ENCODE measurements at places on chromosomes 3 and 15. TPM values are rescaled to one million over a fixed set of nuclear protein-coding genes. Genes with fewer than 3 reads are reported as not detected.

The C3orf70 gene
- polyA plus RNA-seq: 3.5 TPM

The CCDC54 gene
- 3.8 TPM for polyA plus RNA-seq

The RETNLB gene
- polyA plus RNA-seq: not detected

The MOBP gene
- polyA plus RNA-seq: 0.05 TPM

The RFTN1 gene
- 22.2 TPM for polyA plus RNA-seq

The CHDH gene
- polyA plus RNA-seq: 0.97 TPM

The GP5 gene
- 0.18 TPM for polyA plus RNA-seq

The ECE2 gene
- not detected for polyA plus RNA-seq

The SAMD7 gene
- polyA plus RNA-seq: not detected

The GPR176 gene
- 3.7 TPM for polyA plus RNA-seq

The NOP10 gene
- polyA plus RNA-seq: 86.1 TPM

The C2CD4A gene
- not detected for polyA plus RNA-seq

The AADACL2 gene
- 0.31 TPM for polyA plus RNA-seq

The ZNF860 gene
- 0.63 TPM for polyA plus RNA-seq

The HIGD2B gene
- not detected for polyA plus RNA-seq

The SCAANT1 gene
- 1.1 TPM for polyA plus RNA-seq

The FAM81A gene
- 0.49 TPM for polyA plus RNA-seq

The FOXB1 gene
- not detected for polyA plus RNA-seq

The ACP3 gene
- 0.81 TPM for polyA plus RNA-seq

The RAD51 gene
- 6.1 TPM for polyA plus RNA-seq

The CMTM8 gene
- 2.9 TPM for polyA plus RNA-seq

The GOLGA8J gene
- polyA plus RNA-seq: 0.52 TPM

The SST gene
- not detected for polyA plus RNA-seq

The HTR3D gene
- not detected for polyA plus RNA-seq

The GFM1 gene
- 29.7 TPM for polyA plus RNA-seq

The NR1I2 gene
- polyA plus RNA-seq: 0.43 TPM

The ROPN1B gene
- polyA plus RNA-seq: 0.19 TPM

The SH3GL3 gene
- 3.9 TPM for polyA plus RNA-seq

The CATSPER2 gene
- polyA plus RNA-seq: 2.5 TPM

The GRAMD2A gene
- polyA plus RNA-seq: 2.6 TPM

The GHRL gene
- 2.1 TPM for polyA plus RNA-seq

Measured in hindlimb muscle (tissue), 1 donor.